Retinal pigment epithelial cell (primary cell): ENCODE measurements at places on chromosomes 7 and 10.
A peak's percentile ranks its signal among the peaks of the same experiment; 100 is the strongest.

DNA sequence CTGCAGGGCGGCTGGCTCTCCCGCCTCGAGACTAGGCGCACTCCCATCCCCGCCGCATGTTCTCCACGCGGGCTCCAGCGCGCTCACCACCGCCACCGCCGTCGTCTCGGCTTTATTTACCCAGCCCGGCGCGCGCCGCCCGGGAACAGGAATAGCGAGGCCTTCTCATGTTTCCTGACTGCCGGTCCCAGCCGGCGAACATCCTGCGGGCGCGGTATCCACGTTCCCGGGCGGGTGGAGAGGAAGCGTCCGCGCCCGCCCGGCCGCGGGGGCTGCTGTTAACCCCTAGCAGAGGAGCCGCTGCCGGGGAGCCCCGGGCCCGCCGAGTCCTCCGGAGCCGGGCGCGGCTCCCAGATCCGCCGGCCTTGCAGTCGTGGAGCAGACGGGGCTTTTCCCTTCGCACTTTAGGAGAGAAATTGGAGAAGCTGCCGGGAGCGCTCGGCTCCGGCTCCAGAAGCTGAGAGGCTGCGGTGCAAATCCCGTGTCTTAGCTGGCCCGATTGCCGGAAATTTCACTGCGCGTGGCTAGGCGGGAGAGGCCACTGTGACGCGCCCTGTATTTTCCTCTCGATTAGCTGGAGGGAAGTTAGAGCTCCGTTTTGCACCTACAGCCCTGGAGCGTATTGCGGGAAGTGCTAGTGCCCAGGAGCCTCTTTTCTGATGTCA lies at the start of gene MKX:
Gene MKX, minus strand, starts transcription at position 88 of the 665 bp plus-strand sequence. CDS start 2,404 bp downstream, outside the sequence.
- DNase-seq = no peak

GRCh38 chr10:107492389-107492788 lies 327.9 kb upstream of the SORCS1 start:
- DNase-seq = no peak

DNA sequence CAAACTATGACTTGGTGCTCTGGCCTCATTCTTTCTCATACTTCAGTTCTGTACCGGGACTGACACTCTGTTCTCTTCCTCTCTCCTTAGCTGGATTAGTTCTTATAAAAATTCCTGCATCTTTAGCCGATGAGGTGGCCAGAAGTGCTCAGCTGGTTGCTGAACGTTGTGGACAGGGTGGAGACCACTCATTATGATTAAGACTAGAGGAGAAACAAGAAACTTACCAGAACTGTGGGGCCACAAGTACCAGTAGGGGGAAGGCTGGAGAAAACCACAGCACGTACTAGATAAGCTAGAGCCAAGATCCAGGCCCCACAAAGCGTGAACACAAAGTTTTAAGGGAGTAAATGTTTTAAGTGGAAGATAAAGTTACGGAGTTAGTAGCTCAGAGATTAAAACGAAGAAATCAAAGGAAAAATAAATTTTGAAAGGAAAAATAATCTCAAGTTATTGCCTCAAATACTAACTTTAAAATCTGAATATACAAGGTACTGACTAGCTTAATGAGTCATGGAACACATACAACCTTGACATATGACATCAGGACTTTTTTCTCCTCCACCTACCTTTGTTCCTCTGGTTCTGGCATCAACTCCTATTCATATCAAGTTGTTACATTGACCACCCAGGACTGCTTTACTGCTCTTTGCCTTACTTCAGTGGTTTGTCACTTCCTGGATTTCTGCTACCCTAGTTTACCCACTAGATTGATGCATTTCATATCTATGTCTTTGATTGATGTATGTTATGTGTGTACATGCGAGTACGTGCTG lies 469.0 kb downstream of the TFEC start:
- peak; percentile 83 for DNase-seq

GRCh38 chr10:32151871-32152270 lies 95.6 kb upstream of the KIF5B start:
- DNase-seq = no peak

DNA sequence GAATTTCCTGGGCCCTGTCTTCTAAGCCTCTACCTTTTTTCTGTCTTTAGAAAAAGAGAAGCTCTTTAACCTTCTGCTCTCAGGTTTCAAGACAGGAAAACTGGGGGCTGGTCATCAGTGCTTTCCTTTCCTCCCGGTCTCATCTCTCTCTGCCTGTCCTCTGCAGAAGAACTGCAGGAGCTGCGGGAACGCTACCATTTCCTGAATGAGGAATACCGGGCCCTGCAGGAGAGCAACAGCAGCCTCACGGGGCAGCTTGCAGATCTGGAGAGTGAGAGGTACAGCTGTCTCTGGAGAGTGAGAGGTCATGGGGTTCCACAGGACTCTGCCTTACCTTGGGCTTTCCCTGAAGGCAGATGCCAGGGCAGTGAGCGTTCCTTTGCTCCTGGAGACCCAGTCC lies 12.7 kb downstream of the CCDC136 start:
- DNase-seq = no peak

GRCh38 chr7:16399265-16399831 lies 22.0 kb downstream of the CRPPA start:
- DNase-seq = no peak

DNA sequence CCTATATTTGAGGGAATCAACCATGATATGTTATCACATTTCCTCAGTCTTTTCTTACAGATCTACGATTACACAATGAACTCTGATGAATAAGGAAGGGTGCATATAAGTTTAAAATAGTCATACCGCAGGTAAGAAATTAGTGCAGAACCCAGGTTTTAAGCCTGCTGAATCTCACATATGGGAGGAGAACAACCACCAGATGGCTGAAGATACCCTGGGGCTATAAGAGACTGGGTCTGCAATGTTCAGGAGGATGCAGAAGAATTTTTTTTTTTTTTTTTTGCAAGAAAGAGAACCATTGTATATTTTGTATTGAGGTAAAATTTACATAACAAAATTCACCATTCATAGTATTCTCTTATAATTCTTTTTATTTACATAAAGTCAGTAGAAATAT lies 372.3 kb upstream of the MYO3A start:
- DNase-seq = no peak

DNA sequence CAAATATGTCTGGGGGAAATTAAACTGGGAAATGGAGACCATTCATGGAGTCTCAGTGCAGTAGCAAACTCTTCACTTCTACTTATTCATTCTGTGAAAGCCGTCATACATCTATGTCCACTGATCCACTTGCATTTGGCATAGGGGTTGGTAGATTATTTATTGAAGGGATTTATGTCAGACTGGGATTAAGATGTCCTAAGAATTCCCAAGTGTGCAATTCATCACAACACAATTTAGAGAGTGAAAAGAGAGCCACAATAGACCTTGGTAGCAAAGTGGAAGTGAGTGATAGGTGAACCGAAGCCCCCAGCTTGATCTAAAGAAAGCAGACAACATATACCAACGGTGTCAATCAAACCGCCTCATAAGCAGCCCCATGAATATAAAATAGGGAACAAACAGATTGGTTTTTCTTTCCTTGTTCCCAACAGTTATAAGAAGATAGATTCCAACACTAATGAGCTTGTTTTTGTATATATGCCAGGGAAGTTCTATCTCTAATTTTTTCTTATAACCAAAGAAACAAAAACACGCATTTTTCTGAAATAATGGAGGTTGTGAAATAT lies 234.3 kb downstream of the CACNA2D1 start:
- no peak for DNase-seq

DNA sequence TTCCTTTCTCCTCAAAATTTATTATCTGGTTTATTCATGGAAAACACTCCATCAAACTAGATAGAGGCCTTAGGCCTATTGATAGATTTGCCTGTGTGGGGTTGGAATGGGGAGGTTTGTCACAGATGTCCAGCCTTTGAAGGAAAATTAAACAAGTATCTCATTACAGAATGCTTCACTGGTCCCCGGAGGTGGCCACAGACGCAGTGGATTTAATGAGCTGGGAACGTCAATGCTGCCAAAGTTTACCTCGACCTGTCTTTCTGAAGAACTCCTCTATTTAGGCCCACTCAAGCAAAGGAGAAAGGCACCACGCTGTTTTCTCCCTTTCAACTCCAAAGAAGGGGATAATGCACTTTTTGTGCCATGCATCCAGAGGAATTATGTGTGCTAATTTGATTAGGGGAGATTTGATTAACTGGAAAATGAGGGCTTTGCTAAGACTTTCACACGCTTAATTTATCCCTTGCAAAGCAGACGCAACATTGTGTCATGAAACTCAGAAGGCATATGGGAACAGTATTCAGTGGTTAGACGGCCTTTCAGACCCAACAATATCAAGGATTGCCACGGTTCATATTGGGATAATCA lies 558.8 kb upstream of the GALNT17 start:
- DNase-seq = peak; percentile 92

DNA sequence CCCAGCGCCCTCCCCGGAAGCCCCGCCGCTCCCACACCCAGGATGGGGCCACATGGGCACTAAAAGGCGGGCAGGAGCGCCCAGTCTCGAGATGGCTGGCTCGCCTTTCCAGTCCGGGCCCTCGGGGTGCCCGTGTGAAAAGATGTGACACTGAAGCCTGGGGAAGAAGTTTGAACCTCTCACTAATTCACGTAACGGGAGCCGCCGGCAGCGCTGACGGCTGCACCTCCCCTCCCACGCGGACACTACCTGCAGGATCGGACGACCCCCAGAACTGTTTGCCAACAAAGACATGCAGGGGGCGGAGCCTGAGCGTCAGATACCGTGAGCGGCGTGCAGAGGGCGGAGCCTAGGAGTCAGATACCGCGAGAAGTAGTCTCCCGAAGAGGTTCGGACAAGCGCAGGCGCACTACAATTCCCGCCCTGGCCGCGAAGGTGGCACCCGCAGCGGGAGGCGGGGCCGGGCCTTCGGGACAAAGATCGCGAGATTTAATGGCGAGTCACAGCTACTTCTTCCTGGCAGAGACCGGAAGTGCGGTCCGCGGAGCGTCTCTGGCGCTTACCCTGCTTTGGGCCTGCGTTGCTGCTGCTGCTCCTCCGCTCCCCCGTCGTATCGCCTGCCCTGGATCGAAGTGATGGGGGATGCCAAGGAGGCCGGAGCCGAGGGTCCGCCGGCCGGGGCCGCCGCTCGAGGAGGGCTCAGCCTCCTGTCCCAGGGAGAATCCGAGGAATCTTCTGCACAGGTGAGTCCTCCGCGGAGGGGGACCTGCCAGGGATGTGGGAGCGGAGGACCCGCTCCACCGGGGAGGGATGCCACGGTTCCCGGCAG lies at the start of gene EDRF1:
Gene EDRF1, plus strand, starts transcription at position 537 of the 829 bp plus-strand sequence. Its CDS starts 99 bp downstream, at position 636.
- DNase-seq = peak; percentile 93

DNA sequence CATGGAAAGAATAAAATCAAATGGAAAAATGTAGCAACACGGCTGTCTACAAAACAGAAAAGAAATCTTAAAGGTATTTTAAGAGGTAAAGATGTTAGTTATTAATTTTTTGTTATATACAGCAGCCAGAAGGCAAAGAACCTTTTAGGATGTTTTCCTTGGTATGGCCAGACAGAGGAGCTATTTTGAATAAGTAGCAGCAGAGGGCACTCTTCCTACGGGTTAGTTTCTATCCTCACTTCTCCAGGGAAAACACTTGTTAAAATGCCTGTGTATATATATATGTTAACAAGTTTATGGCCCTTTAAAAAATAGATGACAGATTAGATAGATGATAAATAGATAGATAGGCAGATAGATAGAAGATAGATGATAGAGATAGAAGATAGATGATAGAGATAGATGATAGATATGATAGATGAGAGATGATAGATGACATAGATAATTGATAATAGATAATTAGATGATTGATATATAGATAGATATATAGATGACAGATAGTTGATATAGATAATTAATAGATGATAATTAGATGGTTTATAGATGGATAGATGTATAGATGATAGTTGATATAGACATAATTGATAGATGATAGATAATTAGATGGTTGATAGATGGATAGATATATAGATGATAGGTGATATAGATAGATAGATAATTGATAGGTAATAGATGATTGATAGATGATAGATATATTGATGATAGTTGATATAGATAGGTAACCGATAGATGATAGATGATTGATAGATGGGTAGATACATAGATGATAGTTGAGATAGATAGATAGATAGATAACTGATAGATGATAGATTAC lies 57.8 kb upstream of the WIPF3 start:
- peak; percentile 8 for DNase-seq

- no peak for DNase-seq
Observed at GRCh38 chr7:121515630-121516401, 119.7 kb upstream of the FAM3C start.

DNA sequence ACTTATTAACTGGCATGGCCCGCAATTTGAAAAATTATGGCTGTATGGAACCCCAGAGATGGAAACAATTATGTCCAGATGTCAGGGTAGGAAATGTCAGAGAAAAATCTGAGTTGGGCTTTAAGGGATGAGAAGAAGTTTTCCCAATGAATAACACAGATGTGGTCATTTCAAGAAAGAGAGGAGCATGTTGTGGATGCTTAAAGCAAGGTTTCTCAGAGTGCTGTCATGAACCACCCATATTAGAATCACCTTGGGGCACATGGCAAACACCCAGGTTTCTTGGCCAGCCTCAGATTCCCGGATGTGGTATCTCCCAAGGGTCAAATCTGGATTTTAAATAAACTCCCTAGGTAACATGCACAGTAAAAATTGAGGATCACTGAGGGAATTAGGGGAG lies 43.6 kb downstream of the LAMB4 start:
- no peak for DNase-seq

DNA sequence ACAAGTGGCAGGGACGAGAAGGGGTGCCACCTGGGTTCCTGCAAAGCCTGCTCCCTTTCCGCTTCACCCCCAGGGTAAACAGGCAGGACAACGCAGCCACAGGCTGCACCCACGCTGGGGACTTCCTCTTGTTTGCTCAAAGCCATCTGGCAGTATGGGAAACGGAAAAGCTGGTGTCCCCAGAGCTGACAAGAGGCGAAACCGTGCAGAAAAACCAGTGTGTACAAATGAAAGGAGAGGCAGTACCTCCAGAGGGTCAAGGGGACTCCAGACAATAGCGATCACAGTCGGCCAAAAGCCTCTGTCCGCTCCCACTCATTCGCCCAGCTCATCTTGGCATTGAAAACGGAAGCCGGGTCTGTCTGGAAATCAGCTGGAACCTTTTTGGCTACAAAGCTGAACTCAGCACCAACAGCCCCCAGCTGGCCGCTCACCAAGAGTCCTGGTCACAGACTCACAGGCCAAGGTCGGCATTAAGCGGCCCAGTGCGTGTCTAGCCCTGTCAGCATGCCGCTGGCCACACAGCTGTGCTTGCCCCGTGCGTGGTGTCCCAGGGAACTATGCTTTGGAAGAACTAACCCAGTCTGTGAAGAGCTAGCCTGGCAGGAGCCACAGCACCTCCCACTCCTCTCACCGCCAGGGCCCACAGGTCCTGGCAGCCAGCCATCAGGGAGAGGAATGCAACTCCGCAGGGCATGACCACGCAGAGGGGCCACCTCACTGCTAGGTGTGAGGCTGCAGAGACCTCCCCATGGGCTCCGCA lies 10.4 kb downstream of the TNS3 start:
- DNase-seq = peak; percentile 89

- DNase-seq = no peak
Observed at GRCh38 chr7:149021725-149022062, 6.6 kb downstream of the PDIA4 start.
